ENCODE measurements at places on chromosomes 2 and 18.

DNA sequence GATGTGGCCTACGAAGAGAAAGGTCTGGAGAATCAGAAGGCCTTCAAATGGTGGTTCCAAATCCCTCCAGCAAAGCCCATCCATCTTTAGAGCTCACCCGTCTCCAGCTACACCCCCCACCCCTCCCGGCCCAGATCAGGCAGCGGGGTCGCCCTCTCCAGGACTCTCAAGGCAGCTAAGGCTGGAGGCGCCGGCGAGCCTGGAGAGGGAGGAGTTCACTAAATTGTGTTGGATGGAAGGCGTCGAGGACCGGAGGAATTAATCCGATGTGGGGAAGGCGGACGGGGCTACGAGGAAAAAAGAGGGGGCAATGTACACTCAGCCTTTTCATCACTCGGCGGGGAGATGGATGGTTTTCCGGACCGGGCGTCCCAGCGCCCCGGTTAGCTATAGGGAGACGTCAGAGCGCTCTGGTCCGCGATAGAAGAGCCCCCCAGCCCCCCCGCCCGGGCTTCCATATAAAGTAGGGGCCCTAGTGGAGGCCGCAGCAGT, at the start of gene GRP:
TSS of gene GRP (plus strand) at position 487 of the 492 bp plus-strand sequence. CDS start 108 bp downstream, outside the sequence.
- no peak for DNase-seq

GRCh38 chr2:118635891-118636290, 211.6 kb downstream of the EN1 start:
- DNase-seq: no peak

GRCh38 chr2:13572466-13572865, 855.7 kb downstream of the TRIB2 start:
- DNase-seq: no peak

DNA sequence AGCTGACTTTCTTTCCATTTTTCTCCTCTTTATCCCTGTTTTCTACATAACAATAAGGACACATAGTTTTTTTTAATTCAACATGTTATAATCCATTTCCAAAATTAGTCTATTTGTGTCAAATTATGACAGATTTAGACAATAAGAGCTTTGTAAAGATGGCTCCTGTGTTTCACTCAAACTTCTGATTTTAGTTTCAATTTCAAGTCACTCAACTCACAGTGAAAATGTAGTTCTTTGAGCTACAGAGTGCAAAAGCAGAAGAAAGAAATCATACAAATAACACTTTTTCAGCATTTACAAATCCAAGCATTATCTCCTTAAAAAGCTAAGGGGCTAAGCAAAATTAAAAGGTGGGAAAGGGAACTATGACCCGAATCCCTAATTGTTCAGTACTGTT, 340.7 kb upstream of the TRIB2 start:
- no peak for DNase-seq

DNA sequence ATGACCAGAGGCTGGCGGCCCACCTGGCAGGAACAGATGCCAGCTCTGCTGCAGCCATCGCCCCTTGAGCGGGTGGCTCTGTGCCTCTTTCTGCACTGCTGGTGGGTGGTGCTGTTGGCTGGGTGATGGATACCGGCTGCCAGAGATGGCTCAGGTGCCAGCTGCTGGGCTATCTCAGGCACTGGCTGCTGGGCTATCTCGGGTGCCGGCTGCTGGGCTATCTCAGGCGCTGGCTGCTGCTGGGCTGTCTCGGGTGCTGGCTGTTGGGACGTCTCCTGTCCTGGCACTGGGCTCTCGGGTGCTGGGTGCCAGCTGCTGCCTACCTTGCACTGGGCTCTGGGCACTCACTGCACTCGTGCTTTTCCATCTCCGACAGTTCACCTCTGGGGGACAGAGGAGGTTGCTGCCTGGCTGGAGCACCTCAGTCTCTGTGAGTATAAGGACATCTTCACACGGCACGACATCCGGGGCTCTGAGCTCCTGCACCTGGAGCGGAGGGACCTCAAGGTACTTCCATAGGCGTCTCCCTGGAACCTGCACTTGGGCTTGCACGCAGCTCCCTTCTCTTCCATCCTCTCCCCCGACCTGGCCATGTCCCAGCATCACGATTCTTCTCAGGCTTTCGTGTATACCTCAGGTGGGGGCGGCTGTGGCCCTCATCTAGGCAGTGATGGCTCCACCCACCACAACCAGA, 98.4 kb downstream of the USP40 start:
- no peak for DNase-seq

- DNase-seq: peak; percentile 95
Measured at GRCh38 chr2:241965931-241966412, 96.4 kb downstream of the RTP5 start.

DNA sequence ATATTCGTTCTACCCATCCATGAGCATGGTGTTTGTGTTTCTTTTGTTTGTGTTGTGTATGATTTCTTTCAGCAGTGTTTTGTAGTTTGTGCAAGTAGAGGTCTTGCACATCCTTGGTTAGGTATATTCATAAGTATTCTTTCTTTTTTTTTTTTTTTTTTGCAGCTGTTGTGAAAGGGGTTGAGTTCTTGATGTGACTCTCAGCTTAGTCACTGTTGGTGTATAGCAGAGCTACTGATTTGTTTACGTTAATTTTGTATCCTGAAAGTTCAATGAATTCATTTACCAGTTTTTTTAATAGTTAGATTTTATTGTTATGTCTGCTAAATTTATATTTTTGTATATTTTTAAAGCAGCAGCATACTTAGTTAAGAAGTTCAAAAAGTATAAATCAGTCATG, 834.4 kb upstream of the NRXN1 start:
- DNase-seq: peak; percentile 85

GRCh38 chr2:27494944-27495554, at the start of gene FNDC4:
FNDC4 (minus strand) TSS chr2:27495200; CDS start chr2:27494679, 521 bp downstream.
- no peak for DNase-seq

GRCh38 chr2:52536929-52537460, 1230.6 kb upstream of the CHAC2 start:
- peak; percentile 51 for DNase-seq

DNA sequence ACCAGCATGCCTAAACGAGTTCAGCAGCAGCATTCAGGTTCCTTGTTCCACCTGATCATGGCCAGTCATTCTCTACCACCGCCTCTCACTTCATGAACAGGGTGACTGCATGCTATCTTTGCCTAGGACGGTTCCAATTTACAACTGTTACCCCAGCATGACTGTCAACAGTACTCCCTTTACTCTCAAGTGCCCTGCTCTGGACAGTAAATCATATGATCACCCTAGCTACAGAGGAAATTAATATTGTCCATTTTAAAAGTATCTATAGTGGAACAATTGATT, 25.7 kb downstream of the MGAT4A start:
- DNase-seq: no peak

DNA sequence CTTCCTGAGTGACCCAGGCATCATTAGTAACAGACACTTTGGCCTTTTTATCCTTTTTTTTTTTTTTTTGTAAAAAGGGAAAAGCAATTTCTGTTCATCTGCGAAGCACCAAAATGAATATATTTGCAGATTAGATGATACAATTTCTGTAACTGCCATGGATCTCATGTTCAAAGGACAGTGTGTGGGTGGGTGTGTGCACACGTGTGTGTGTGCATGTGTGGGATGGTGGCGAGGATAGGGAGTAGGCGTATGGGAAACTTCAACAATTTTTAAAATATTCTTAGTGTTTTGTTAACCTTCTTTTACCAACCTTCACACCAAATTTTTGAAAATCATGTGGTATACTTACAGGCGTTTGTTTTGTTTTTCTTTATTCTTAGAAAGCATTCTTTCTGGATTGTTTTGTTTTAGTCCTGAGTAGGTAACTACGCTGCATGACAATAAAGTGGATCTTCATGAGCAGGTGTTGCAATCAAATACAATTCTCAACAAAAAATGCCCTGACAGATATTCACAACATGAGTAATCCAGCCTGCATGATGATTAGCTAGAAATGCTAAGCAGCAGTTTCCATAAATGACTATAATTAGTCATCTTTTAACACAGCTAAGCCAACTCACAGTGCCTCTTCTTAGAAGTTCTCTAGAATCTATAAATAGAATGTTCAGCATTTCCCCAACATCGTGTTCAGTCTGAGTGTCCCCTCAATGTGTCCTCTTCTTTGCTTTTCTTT, 53.5 kb upstream of the RMDN2 start:
- DNase-seq: peak; percentile 81

DNA sequence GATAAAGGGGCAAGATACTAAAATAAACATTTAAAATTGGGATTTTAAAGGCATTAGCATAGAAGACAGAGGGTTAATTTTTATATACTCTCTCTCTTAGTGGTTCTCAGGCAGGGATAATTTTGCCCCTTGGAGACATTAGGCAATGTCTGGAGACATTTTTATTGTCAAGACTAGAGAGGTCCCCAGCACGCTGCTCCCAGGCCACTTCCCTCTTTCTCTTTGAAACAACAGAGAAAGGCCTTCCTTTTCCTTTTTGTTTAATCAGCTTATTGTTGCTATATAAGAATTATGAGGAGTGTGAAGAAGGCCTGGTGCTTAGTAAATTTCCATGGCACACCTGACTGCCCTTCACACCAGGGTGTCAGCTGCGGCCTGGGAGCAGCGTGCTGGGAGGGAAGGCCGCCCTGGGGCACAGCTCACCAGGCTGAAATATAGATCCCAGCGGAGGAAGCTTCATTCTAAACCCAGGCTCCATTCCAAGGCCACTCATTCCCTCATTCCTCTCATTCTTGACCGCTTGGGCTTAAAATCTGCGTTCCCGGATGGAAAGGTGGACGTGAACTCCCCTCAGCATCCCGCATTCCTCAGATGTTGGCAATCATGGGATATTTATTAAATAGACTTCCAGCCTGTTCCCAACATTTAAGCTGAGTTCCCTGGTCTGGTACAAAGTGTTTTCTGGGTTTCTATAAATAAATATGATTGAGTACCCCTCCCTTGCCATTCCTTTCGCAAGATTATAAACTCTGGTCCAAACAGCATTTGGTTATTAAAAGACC, 22.5 kb downstream of the SLC14A2 start:
- DNase-seq: no peak

- DNase-seq: no peak
Measured at GRCh38 chr2:186201371-186201770, 284.7 kb upstream of the ZC3H15 start.

DNA sequence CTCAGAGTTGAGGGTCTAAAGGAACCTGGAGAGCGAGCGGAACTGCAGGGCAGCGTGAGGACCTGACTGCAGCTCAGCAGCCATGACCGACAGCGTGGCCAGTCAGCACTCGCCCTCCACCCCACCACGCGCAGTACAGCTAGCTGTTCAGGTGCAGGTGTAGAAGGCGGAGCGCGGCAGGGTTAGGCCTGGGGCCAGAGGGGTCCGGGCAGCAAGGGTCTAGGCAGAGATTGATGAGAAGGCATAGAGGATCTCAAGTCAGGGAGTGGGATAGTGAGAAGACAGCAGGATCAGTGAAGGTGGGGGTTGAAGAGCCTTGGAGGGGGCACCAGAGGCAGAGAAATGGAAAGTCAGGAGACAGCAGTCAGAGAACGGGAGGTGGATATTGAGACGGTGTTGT, 71.0 kb downstream of the STEAP3 start:
- DNase-seq: no peak

DNA sequence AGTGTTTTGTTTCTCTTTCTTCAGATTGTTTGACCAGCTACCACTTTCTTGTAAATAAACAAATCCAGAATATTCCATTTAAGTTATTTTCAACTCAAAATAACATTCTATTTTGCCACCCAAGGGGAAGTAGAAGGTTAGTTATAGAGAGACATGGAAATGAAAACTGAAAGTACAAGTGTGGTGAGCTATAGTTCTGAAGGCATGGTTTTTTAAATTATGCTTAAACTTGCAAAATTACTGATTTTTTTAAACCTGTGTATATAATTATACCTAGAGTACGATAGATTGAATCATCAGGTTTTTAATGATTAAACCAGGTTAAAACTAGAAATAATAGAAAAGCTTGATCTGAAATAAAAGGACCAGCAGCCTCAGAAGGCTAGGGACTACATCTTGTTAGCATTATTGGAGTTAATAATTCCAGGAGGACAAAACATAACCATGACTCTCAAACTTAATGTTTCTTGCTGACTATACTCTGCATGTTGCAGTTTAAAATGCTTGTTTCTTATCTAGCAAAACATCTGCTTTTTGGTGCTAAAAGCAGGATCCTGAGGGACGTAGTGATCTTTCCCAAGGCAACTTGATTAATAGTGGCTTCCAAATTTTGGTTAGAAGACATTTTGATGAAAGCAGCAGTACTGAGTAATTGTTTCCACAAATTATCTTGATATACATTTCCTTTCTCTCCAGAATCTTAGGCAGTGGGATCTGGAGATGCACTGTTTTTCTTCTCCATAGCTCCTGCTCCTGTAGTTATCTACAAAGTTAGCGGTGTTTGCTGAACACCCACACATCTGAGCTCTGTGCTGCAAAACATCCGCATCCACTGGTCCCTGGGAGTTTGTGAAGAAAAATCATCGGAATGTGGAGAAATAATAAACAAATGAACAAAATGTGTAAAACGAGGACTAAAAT, 327.2 kb upstream of the PKDCC start:
- DNase-seq: peak; percentile 35

GRCh38 chr18:80176334-80177073, 67.4 kb downstream of the ADNP2 start:
- DNase-seq: peak; percentile 54

DNA sequence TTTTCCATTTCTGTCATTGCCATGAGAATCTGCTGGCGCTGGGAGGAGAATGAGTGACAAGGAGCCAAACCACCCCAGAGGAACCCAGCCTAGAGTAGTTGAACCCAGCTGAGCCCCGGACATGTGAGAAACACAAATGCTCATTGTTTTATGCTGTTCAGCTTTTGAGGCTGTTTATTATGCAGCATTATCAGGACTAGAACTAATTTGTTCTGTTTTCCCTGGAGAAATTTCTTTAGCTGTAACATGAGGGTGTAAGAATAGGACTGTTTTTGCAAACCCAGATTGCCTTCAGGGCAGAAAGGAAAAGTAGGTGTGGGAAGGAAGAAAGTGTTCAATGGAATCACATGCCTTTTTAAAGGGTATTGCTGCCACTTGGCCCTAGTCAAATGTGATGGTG, 28.5 kb upstream of the DOCK10 start:
- no peak for DNase-seq

DNA sequence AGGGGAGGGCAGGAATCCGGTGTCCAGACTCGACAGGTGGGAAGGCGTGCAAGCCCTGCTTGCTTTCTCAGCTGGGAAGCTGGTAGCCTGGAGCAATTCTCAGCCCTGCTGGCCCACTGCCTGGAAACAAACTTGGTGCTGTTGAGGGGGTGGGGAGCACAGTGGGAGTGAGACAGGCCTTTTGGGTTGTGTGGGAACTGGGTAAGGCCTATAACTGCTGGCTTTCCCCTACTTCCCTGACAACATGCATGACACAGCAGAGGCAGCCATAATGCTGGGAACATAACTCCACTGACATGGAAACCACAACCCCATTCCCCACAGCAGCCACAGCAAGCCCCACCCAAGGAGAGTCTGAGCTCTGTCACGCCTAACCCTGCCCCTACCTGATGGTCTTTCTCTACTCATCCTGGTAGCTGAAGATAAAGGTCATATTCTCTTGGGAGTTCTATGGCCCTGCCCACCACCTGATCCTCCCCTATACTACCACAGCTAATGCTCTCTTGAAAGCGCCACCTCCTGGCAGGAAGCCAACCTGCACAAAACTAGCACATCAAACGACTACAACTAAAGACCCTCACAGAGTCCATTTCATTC, 122.9 kb upstream of the ACVR1C start:
- peak; percentile 57 for DNase-seq

GRCh38 chr18:11993264-11993916, 12.1 kb downstream of the IMPA2 start:
- DNase-seq: no peak
